Stimulated activated CD4-positive, alpha-beta T cell treated with anti-CD3 and anti-CD28 coated beads, Interleukin-4, amount 100 ng/mL, for 4 hours (primary cell): ENCODE measurements at places on chromosomes 4 and X.
A peak's percentile ranks its signal among the peaks of the same experiment; 100 is the strongest.

- DNase-seq: no peak
Observed at GRCh38 chr4:90057091-90057490, 70.1 kb upstream of the CCSER1 start.

DNA sequence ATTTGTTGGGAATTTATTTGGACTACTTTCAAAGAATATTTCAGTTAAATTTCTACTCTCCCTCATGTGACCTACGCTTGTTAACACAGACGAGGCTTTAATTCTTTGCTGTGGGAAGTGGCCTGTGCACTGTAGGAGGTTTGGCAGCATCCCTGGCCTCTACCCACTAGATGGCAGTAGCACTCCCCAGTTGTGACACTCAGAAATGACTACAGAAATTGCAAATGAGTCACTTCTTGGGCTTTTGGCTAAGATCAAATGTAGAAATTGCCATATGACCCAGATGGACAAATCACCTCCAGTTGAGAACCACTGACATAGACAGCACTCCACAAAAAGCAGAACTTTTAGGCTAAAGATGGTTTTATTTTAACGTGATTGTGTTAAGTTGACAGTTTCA is 22.1 kb downstream of the PIR start:
- DNase-seq: peak; percentile 39

DNA sequence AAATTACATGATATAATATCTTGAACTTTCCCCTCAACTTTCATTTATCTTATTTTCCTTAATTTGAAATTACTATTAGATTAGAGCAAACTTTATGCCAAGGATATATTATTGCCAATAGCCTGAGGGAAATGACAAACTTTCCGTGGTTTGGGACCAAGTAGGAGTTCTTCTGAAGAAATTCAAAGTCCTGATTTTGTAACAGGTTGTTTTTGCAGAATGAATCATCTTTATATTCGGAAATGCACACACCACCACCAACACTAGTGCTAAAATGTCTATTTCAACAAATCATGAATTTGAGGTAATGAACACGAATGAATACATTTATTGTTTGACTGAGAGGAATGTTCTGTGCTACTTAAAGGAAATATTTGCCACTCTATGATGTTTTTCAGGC is 226.7 kb downstream of the GRIA2 start:
- no peak for DNase-seq

- no peak for DNase-seq
Observed at GRCh38 chr4:102849579-102850104, 19.1 kb upstream of the CISD2 start.

DNA sequence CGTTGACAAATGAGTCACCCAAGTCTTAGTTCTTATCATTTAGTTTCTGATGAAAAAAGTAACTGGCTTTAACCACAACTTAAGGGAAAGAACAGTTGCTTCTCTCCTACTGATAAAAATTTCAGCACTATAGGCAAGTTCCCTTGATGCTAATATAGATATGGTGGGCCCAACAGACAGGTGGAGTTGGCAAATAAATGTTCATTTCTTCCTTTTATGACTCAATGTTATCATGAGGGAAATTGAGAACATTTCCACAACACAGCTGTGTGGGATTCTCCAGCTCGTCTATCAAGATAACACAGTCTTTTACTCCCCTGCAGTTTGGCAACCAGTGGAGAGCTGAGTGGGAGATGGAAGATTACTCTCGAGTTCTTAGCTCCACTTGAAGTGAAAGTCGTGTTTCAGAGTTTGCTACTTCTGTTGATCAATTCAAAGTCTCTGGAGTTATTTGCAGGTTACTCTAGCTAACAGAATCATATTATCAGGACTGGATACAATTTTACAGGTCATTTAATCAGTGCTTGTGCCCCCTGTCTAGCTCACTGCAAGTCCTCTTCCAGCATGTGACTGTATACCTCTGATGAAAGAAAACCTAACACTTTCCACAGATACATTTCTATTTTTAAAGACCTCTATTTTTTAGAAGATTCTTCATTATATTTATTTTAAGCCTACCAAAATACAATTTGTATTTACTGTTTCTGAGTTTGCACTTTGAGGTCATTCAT is 270.6 kb upstream of the GK2 start:
- DNase-seq: no peak

- no peak for DNase-seq
Observed at GRCh38 chrX:108353452-108353851, 84.8 kb downstream of the COL4A6 start.

DNA sequence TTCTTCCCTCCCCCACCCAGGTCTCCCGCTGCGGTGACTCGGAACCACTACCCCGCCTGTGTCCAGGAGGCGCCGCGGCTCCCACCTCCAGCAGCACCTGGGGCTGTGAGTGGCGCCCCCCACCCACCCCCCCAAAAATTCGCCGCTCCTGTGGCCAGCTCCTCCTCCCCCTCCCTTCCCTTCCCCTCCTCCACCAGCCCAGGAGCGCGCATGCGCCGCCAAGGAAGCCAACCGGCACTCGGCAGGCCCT is 278 bp downstream of the CLOCK start:
- no peak for DNase-seq
